ENCODE measurements at places on chromosomes 2 and 18.

DNA sequence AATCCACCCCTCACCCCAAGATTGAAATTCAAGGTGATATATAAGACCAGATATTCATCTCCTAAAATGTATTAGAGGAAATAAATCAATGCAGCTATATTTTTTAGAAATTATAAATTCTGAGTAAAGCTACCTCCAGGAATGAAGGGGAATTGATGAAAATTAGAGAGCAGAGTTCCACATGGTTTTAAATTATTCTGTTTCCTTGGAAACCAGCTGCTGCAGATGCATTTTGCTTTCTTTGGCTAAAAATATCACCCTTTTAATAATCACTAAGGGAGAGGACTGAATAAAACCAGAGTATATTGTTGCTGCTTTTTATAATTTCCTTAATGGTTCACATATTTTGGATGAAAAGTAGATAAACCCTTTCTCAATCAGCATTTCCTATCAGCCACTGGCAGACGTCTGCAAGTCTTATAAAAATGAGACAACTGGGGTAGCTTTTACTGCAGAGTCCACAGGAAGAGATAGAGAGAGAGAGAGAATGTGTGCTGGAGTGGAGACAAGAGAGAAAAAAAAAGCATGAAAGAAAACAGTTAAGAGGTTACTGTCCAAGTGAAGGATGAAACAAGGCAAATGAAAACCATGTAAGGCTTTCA is 2.0 kb downstream of the CSRNP3 start:
- DNase-seq, result no peak

DNA sequence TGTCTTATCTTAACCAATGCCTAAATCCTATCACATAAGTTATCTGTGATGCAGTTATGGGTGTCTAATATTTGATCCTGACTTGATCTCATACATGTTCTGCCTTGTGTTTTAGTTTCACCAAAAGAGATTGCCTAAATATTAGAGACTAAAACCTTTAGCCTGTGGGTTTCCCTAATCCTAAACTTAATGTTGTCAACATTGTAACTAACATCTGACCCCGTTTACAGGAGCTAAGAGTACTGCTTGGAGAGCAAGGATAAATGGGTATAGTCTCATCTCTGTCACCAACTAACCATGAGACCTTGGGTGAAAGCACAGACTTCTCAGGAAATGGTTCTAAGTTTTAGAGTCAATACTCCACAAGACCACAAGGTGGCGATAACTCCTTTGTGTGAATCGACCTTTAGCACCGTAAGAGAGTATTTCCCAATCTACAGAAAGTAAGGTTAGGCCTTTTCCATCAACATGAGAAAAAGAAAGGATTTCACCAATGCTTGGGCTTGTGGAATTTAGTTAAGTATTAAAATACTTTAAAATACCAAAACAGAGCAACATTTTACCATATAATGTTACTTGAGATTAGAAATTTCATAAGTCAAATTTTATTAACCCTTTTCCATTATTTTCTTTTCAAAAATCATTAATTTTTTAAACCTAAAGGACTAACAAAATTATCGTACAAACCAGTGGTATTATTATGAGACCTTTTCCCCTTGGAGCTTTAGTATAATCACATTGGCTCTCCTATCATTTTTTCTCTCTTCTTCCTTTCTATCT is 60.5 kb downstream of the G6PC2 start:
- peak; percentile 78 for DNase-seq

DNA sequence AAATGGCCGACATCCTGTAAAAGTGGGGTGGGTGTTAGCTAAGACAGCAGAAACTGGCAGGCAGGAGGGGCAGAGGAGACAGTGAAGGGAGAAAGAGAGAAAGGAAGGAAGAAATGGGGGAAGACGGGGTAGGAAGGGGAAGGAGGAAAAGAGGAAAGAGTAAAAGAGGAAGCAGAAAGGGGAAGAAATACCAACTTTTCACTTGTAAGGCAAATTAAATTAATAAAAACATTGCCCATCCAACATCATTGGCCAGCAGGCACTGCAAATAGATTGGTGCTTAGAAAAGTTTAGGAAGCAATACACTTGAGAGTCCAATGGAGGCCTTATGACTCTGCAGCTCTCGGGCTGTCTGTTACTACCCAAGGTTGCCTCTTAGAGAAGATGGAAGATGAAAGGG is 116.7 kb downstream of the TNS1 start:
- DNase-seq, result no peak

DNA sequence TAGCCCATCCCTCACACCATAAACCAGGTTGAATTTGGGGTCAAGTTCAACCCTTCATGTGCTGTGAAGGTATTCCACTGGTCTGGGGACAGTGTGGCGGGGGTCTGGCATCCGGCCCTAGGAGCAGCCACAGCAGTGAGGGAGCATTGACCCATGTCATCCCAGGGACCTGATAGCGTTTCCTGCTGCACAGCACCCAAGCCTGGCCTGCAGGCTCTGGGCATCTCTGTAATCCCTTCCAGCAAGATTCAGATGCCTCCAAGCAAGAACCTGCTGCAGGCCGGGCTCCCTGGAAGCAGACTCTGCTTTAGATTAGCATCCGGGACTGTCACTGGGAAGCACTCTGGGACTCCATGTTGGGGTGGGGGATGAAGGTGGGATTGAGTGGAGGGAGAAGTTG is 90.4 kb downstream of the TFCP2L1 start:
- DNase-seq, result no peak

DNA sequence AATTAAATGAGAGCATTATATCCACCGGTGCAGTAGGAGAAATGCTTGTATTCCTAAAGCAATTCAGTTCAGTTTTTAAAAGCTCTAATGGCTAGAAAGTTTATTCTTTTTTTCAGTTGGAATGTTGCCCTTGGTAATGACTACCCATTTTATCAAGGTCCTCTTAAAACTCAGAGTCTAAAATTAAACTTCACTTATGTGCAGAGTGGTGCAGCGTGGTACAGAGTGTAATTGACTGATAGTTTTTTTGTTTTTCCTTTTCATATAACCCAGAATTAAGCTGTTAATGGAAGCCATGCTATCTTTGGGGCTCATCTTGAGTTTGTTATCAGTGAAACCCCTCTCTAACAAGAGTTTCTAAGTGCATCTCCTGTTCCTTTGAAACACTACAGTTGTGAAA is 21.4 kb downstream of the NCOA1 start:
- no peak for DNase-seq

DNA sequence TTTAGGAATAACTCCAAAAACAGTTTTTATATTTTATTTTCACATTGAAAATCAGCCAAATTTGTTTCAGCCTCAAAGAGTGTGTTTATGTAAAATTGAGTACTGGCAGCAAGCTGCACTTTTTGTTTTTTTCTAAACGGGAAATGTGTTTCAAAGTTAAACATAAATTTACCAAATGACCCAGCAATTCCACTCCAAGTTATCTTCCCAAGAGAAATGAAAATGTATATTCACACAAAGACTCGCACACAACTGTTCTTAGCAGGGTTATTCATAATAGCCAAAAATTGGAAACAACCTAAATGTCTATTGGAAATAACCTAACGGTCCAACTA is 9.3 kb downstream of the ALPK2 start:
- no peak for DNase-seq

DNA sequence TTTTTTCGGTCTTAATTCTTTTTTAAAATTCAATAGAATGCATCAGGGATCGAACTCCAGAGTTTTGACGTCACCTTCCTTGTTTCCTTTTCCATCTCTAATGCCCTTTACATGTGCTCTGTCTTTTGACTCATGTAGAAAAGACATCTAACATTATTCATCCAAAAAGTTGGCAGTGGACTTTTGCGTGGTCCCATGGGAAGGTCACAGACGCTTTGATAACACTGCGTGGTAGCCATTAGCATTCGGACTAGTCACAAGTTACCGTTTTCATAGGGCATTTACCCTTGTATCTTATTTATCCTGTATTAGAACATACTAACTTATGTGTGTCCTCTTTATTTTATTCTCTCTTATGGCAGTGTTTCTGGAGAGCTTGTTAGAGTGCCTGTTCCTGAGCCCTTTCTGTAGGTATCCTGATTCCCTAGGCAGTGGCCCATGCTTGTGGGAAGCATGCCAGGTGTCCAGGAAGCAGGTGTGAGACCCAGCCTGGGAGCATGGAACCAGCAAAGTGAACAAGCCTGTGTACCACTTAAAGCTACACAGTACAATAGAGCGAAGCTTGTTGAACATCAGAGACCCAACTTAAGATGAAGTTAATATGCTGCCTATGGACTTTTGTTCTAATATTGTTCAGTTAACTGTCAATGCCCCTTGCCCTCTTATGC is 73.6 kb upstream of the RBM44 start:
- peak; percentile 42 for DNase-seq

DNA sequence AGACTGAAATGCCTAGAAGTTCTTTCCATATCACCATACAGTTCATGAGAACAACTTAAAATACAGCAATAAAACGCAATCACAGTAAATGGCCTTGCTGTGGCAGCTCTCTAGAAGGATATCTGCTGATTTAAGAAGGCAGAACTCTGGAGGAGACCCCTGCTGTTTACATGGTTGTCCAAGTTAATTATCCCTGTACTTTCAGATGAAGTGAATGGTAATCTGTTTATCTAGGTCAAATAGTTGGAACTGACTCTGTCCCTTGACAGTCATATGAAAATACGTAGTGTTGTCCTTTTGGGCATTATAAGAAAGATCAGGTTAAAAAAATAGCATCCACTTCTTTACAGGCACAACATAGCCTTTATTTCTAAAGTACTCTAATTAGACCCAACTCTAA is 115.6 kb downstream of the COLEC12 start:
- no peak for DNase-seq

- DNase-seq, result no peak
Measured at GRCh38 chr2:3872451-3872850, 169.1 kb downstream of the DCDC2C start.

- no peak for DNase-seq
Measured at GRCh38 chr2:149080971-149081370, 42.5 kb downstream of the LYPD6B start.

- peak; percentile 35 for DNase-seq
Measured at GRCh38 chr2:236107942-236108625, 60.1 kb downstream of the GBX2 start.

- DNase-seq, result peak; percentile 14
Measured at GRCh38 chr2:195820373-195820772, 163.3 kb downstream of the SLC39A10 start.

GRCh38 chr2:39390216-39390615 is 46.9 kb downstream of the MAP4K3 start:
- DNase-seq, result no peak

DNA sequence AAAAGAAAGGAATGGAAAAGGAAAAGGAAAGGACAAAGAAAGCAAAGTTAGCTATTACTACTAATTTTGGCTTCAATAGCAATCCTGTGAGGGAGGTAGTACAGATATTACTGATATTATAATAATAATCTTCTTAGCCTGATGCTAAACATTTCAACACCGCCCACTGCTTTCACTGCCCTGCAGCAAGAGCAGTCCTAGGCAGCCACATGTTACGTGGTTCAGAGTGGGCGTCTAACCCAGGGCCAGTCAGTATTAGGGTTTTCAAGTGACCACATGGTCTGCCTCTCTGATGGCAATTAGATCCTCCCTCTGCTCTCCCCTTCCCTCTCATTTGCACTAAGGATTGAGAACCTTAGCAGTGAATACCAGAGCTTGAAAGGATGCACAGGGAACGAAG is 83.7 kb upstream of the ZNF397 start:
- DNase-seq, result no peak

GRCh38 chr2:166972418-166972817 is 84.1 kb downstream of the XIRP2 start:
- DNase-seq, result no peak

DNA sequence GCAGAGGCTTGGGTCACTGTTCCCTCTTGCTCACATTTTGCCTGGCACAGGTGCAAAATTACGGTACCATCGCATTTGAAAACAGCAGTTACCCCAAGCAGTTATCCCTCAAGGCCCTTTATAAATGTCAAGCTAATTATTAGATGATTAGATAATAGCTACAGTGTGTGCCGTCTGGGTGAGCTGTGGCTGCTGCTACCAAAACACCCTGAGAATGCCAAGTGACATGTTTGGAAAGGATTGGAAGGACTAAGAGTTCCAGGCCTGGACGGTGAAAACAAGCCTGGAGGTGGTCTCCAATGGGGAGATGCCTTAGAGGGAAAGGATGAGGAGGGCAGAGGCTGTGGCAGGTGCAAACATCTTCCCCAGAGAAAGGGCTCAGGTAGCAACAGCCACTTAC is 120.6 kb downstream of the CAPN13 start:
- DNase-seq, result no peak

- DNase-seq, result peak; percentile 37
Measured at GRCh38 chr18:59593291-59593717, 103.9 kb downstream of the CCBE1 start.

GRCh38 chr18:79620576-79621165 is 58.9 kb upstream of the CTDP1 start:
- no peak for DNase-seq

DNA sequence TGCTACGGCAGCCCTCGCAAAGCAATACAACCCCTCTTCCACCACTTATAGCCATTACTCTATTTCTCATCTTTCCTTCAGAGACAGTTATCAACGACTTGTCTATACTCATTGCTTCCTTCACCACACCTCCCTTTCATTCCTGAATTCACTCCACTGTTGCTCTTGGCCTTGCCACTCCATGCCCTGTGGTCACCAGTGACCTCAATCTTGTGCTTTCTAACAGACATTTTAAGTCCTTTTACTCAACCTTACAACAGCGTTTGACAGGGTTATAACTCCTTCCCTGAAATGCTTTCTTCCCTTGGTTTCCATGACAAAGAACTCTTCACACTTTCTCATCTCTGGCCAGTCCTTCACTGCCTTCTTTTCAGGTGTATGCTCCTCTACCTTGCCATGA is 90.6 kb upstream of the CCDC141 start:
- no peak for DNase-seq

DNA sequence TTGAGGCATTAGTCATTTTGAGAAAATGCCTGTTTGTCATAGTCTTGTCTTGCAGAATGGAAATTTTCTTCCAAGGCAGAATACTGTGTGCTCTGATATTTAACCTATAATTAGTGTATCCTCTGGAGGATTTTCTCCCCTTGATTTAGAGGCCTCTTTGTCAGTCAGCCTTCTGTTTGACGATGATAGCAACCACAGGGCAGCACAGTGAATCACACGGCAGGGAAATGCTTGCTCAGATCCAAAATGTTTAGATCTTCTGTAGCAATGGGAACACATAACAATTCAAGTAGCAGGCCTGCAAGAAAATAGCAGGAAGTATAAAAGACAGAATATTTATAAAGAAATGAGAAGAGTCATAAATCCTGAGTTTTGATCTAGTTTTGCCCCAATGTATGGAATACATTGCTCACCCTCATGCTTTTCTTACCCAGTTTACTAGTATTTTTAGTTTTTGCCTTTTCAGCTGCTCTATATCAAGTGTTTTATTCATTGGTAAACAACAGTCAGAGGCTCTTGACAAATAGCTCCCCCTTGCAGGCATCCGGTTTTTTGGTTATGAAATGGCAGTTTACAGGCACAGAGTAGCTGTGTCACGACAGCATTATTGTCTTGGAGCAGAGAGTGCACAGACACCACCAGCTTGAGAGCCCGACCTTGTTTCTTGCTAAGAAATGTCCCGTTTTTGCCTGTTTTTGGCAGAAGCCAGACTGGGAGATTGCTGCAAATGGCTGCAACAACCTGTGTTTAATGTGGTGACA is 185.1 kb downstream of the MYO3B start:
- DNase-seq, result no peak

GRCh38 chr18:21706386-21706865 is 1.9 kb upstream of the ABHD3 start:
- DNase-seq, result no peak

GRCh38 chr2:51624995-51625394 is 593.1 kb upstream of the NRXN1 start:
- peak; percentile 35 for DNase-seq

Measured in myocyte (in vitro differentiated cells).